ENCODE measurements at places on chromosomes 3 and 15.

- DNase-seq = no peak
Measured at GRCh38 chr3:122111974-122112373, 56.8 kb downstream of the CD86 start.

- peak; percentile 82 for DNase-seq
Measured at GRCh38 chr15:78315686-78316282, 16.4 kb upstream of the SKIC8 start.

DNA sequence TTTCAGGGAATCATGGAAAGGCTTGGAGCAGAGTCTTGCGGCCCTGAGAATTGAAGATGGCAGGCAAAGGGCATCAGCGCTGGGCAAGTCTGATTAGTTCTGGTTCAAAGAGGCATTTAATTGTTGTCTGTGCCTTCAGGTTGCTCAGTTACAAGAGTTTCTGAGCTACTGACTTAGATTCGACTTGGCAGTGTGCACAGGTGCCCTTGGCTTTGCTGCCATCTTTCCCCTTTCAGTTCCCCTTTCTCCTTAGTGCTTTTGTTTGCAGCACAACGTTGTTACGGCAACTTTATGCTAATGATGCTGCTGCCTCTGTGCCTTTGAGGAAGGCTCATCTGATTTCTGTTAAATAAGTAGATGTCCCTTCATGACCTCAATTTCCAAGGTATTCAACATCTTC, 12.5 kb downstream of the P2RY14 start:
- peak; percentile 15 for DNase-seq

GRCh38 chr15:63052961-63053698, 10.6 kb downstream of the TPM1 start:
- no peak for DNase-seq

- no peak for DNase-seq
Measured at GRCh38 chr3:98462901-98463300, at the start of gene OR5K1. Gene OR5K1 (plus strand): TSS chr3:98463201. CDS start chr3:98469577, 6,376 bp downstream.

GRCh38 chr3:71366988-71367604, 216.4 kb downstream of the FOXP1 start:
- no peak for DNase-seq
